ENCODE measurements at places on chromosomes 11 and 22.

DNA sequence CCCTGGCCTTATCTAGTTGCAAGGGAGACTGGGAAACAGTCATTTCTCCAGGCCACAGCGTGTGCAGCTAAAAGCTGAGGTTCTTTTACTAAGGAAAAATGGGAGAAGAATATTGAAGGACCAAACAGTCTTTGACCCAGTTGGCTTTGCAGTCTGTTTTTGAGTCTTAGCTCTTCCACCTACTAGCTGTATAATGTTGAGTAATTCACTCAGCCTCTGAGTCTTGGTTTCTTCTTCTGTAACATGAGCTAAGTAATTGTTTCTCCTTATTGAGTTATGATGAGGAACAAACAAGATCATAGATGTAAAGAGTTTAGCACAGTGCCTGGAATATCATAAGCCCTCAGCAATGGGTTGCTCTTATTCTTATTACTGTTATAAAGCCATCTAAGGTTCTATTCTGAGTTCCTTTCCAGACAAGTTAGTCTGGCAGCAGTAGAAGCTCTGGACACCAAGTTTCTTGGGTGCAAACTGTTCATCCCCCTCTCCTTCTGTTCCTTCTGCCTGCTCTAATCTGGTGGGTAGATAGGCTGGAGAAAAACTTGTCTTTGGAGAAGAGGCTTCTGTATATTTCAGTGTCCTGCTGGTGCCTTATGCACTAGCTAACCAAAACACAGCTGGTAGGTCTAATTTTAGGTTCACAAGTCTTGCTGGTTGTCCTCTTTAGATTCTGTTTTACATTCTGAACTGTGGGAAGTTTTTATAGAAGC is 13.5 kb downstream of the TRIM44 start:
- DNase-seq = no peak

- no peak for DNase-seq
Measured at GRCh38 chr22:46971099-46971763, 208.8 kb downstream of the TBC1D22A start.

DNA sequence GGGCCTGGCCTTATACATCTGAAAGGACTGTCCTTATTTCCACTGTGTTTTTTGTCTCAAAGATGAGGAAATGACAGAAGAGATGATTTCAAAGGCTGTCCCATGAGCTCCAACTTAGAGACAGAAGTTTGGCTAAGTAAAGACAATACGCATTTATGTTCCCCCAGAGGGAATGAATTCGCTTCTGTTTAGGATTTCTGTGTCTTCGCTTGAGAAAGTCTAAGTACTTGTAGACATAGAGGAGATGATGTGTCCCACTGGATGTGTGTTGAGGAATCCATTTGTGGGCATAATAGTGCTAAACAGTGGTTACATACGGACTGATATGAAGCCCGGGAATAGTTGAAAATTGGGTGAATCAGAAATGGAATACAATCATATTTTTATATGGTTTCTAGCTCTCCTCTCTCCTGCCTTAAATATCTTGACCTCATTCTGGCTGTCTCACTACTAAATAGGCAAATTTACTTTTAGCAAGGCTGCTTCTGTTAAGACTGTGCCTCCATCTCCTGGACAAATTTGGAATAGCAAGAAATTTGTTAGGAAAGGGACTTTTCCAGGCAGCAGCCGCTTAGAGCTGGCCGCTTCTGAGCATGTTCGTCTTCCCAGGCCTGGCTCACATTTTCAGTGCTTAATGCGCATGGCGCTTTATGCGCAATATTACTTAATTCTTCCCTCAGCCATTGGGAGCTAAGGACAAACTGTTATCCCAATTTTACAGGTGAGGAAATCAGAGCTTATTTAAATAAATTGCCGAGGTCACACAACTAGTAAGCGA is 1.9 kb upstream of the PEX26 start:
- DNase-seq = no peak

DNA sequence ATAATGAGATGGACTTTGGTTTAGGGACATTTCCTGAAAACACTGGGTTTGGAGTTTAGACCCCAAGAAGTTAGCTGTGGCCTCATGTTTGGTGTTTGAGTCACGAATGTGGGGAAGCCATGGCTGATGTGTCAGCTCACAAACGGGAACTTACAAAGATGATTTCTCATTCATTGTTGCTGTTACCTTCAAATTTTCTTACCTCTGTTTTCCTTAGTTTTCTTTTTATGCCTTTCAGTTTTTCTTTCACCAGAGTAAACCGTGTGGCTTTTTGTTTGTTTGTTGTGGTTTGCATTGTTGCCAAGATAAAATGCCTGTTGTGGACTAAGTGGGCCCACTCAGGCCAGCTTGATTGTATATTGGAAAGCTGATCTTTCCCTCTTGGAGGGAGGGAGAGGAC is 89.1 kb downstream of the SWAP70 start:
- DNase-seq = no peak

- DNase-seq = no peak
Measured at GRCh38 chr22:27876684-27877083, 42.4 kb downstream of the PITPNB start.

DNA sequence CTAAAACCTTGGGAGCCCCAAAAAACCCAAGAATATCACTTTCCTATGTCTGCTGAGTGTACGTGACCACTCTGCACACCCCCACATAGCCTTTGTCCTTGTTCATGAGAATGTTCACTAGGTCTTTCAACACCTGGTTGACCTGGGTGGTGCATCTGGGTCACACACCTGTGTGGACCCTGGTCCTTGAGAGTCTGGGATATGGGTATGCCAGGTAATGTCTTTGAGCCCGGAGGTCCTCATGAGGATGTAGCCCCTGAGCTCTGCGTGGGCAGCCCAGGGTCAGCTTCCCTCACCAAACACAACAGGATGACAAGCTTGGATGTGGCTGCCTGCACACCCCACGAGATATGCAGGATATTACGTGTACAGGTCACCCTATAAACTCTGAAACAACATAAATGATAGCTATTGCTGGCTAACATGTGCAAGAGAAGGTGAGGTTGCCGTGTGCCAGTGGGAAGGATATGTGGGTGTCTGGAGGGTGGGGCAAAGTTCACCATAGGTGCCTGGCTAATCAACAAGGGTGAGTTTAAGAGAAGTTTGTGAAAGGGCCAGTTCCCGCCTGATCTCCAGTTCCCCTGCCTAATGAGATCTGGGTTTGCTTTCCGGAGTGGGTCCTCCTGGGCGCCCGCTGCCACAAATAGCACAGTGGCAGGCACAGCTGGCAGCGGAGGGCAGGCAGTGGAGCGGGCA is 1.4 kb upstream of the PPARA start:
- peak; percentile 7 for DNase-seq

- no peak for DNase-seq
Measured at GRCh38 chr11:8759634-8760033, 77.0 kb downstream of the RPL27A start.

GRCh38 chr11:130389335-130389935 is 39.0 kb downstream of the ADAMTS8 start:
- DNase-seq = no peak

DNA sequence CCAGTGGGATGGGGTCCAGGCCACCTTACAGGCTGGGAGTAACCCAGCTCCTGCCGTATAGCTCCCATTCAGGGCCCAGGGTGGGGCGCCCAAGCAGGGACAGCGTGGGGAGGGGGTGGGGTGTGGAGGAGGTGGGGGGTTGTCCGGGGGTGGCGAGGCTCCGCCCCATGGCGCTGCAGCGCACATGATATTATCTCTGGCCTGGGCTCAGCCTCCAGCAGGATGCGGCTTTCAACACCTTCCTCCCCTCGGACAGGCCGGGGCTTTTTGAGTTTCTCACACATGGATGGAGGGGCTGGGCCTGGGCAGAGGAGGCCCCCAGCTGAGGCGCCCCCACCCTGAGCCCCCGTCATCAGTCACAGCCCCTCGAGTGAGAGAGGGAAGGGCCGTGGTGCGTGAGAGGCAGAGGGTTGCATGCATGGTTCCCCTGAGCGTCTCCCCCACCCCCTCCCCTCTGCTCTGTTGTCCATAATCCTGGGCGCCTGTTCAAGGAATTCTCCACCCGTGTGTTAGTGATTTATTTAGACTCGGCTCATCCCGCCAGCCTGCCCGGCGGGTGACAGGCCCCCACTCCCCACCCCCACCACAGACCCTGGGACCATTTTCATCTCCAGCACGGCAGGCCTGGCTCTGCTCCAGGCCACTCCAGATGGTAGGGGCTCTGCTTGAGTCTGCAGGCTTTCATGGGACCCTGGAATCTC is 44.9 kb downstream of the WNT11 start:
- DNase-seq = no peak

GRCh38 chr11:64130618-64131017 is 35.3 kb downstream of the MACROD1 start:
- DNase-seq = no peak

- DNase-seq = no peak
Measured at GRCh38 chr11:111466615-111467014, 45.6 kb downstream of the BTG4 start.

DNA sequence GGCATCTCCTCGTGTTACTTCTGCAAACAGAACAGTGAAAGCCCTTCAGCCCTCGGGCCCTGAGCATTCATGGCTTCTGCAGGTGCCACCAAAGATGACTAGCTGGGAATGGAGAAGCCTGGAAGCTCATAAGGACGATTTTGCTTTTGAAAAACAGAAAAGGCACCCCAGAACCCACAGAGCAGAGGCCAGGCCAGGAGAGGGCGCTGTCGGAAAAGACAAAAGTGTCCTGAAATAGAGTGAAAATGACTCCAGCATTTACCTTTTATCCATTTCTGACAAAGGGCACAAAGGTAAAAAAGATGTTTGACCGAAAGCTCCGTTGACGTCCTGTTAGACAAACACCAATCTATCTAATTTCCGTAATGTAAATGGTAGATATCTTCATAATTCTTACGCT is 37.6 kb downstream of the ZNF195 start:
- DNase-seq = peak; percentile 20

DNA sequence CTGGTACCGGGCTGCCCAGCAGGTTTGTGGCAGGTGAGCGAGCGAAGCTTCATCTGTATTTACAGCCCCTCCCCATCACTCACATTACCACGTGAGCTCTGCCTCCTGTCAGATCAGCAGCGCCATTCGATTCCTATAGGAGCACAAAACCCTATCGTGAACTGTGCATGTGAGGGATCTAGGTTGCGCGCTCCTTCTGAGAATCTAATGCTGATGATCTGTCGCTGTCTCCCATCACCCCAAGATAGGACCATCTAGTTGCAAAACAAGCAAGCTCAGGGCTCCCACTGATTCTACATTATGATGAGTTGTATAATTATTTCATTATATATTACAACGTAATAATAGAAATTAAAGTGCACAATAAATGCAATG is 15.8 kb upstream of the VSIG10L2 start:
- DNase-seq = no peak

DNA sequence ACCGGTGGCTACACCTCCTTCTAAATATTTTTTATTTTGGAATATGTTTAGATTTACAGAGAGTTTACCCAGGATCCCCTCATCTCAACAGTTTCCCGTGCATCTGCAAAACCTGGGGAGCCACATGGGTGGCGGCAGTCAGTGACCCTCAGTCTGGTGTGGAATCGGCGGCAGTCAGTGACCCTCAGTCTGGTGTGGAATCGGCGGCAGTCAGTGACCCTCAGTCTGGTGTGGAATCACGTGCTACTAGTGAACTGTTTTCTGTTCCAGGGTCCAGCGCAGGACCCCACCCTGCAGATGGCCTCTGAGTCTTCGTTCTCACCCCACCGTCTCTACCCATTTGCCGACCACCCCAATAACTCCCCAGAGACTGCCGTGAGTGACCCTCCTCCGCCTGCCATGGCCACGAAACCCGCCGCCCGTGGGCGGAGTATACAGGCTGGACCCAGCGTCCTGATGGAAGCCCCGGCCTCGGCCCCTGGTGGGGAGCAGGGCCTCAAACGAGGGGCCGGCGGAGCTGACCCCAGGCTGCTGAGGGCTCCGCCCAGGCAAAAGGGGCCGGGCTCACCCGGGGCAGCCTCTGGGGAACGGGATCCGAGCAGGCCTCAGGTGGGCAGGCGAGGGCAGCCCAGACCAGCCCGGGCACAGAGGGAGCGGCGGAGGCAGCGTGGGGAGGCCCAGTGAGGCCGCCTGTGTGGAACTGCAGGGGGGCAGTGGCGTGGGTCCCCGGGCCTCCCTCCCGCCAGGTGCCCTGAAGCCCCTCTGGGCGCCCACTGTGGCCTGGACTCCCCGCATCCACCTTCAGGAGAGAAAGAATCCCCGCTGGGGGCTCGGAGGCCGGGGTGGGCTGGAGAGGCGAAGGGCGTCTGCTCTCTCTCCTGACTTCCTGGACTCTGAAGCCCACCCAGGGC is 2.5 kb downstream of the IL17REL start:
- DNase-seq = no peak

- no peak for DNase-seq
Measured at GRCh38 chr22:23816156-23816976, 22.4 kb downstream of the DERL3 start.

GRCh38 chr22:41369424-41369745 is 12.4 kb upstream of the TEF start:
- DNase-seq = no peak

DNA sequence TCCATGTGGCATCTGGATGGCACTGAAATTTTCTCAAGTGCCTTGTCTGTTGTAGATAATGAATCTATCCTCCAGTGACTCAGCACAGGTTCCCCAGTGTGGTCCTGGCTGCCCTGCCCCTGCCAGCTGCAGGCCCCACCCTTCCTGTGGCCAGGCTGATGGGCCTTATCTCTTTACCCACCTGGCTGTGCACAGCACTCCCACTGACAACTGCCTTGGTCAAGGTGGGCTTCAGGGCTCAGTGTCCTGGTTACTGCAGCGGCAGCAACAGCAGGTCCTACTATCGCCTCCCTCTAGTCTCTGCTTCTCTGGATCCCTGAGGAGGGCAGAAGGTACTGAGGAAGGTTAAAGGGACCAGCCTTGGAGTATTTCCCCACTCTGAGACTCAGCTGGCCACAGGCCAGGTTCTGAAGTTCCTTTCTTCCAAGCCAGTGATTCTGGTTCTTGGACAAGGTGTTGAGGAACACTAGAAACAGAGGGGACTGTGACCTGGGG is 3.1 kb downstream of the HMBS start:
- DNase-seq = no peak

GRCh38 chr11:8356721-8357504 is 93.2 kb upstream of the LMO1 start:
- no peak for DNase-seq

- DNase-seq = no peak
Measured at GRCh38 chr11:75431533-75432525, 1.2 kb downstream of the KLHL35 start.

- no peak for DNase-seq
Measured at GRCh38 chr22:49453771-49454170, 373.9 kb downstream of the BRD1 start.

DNA sequence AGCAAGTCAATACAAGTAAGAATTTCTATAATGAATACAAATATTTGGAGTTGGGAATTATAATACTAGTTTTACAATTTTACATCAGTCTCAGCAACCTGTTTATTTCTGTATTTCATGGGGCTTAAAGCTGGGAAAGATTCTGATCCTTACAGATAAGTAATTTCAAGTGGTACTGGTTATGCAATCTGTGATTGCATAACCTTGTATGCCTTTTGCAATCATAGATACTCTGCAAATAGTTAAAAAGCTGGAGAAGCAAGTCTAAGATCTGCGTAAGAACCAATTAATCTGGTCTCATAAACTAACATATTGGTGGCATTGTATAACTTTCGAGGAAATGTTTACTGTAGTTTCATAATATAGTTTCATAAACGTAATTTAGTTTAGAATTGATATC is 198.3 kb upstream of the PGR start:
- DNase-seq = no peak

- no peak for DNase-seq
Measured at GRCh38 chr22:22655452-22656290, 11.3 kb downstream of the GGTLC2 start.

Data from effector memory CD4-positive, alpha-beta T cell (primary cell).